Stimulated activated CD4-positive, alpha-beta T cell treated with anti-CD3 and anti-CD28 coated beads, Interleukin-1b, Interleukin-23, amount 100 ng/mL, for 1 hour (primary cell): ENCODE measurements at places on chromosomes 1 and 21.

DNA sequence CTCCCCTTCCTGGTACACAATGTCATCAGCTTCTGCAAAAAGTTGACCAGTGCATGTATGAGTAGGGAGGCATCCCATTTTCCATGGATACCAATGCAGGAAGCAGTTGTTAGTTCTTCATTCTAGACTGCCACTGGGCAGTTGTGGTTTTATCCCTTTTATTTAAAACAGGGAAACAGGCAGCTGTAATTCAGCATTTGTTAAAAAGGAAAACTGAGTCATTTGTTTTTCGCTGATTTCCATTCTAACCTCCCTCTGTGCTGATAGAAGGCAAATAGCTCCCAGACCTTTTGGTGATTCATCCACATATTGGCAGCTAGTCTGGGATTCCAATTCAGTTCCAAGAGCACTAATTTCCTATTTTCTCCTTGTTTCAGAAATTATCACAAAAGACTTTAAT, 21.1 kb upstream of the ABCA4 start:
- no peak for DNase-seq

- no peak for DNase-seq
These were observed 59.7 kb upstream of the RAVER2 start for GRCh38 chr1:64685217-64685616.

DNA sequence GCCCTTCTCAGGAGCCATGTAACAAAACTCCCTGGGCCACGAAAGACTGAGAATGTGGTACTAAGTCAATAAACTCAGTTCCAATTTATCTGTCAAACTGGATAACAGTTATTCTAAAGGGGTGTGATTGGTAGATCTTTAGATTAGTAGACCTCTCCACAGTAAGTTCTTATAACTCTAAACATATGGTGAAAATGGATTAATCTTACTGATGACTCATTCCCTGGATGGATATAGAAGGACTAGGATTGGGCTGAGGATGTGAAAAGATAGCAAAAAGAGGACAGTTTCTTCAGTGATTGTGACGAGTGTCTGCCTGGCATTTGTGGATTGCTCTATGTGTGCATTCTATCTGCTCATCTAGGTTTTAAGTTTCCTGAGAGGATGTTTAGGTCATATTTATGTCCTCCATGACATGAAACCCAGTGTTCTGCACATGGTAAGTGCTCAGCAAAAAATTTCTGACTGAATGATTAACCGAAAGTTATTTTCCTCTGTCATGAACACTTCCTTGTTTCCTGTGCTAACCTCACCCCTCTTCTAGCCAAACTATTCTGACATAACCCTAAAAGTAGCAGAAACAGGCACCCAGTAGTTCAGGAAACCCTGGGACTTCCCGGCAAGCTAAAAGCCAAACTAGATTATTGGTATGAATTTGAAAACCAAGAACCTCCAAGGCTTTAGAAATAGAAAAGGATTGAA, 397.5 kb upstream of the PLXNA2 start:
- DNase-seq, result no peak

GRCh38 chr1:58618303-58618702, 41.3 kb upstream of the TACSTD2 start:
- no peak for DNase-seq

- DNase-seq, result no peak
These were observed at the start of gene ZNF593OS for GRCh38 chr1:26171084-26172072. Gene ZNF593OS, minus strand, starts transcription at chr1:26171832. Its CDS starts 171 bp downstream, at chr1:26171661.

GRCh38 chr1:183195142-183195574, 9.1 kb downstream of the LAMC2 start:
- no peak for DNase-seq

DNA sequence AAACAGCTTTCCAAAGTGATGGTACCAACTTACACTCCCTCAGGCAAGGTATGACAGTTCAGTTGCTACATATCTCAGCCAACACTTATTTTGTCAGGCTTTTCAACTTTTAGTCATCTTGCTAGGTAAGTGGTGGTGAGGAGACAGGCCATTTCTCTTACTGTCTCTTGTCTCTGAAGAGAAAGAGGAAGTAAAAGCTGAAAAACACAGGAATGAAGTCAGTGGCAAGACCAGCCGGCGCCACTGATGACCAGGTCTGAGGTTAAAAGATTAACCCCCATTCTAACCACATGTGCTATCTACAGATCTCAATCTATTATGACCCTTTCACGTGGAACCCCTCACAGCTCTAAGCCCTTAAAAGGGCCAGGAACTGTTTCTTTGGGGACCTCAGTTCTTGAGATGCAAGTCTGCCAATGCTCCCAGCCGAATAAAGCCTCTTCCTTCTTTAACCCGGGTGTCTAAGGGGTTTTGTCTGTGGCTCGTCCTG, 4.2 kb downstream of the ADCY10 start:
- DNase-seq, result no peak

DNA sequence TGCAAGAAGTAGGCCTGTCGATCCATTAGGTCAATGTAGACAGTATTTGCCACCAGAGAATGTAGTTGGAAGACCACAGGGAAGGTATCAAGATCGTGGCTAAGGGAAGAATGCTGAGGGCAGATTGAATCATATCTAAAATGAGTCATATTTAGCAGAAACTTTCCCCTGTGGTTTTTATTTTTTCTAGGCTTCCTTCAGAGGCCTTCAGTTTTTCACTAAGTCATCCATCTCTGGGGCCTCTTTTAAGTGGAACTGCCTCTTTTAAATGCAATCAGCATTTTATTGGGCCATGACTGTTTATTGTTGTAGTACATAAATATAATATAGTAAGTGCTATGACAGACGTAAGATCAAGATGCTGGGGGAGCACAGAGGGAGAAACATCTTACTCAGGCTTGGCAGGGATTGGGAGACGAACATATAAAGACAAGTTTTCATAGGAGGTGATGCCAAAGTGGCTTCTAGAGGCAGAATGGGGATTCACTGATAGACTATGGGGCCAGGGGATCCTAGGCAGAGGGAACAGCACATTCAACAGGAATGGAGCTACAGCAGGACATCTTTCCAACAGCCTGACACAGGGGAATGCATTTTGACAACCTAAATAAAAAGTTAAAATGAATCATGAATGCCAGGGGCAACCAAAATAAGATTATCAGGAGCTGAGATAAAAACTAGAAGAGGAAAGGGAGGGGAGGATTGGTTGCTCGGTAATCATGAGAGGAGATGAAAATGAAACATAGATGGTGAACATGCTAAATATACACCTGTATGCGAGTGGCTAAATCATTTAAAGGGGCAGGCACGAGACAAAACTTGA, 20.1 kb downstream of the UBE2U start:
- DNase-seq, result no peak

DNA sequence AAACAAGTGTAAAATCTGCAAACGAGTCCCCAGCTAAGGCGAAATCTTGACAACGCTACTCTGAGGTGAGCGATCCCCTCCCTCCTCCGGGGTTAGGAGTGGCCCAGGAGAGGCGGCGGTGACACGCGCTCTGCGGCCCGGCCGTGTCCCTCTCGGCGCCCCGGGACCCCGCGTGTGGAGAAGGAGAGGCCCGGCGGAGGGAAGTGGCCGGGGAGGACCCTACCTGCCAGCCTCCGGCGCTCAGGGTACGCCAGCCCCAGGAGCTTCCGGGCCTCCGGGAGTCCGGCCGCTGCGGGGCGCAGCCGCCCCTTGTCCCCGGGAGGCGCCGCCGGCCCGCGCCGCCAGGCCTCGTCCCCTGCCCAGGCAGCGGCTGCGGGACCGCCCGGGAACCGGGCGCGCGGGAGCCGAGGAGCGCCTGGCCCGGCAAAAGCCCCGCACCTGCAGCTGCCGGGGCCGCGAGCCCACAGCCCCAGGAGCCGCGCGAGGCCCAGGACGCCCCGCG, 543 bp downstream of the ABCB10 start:
- no peak for DNase-seq

- DNase-seq, result no peak
These were observed 24.1 kb upstream of the TTC34 start for GRCh38 chr1:2825487-2826189.
